Thoracic aorta (tissue), 2 donors: ENCODE measurements at places on chromosomes 4 and X.

GRCh38 chr4:11704186-11704830, 275.6 kb upstream of the HS3ST1 start:
- no peak overlapping the region for H3K27ac ChIP-seq
- DNase-seq: no peak
- H3K36me3 ChIP-seq: no peaks in the 10 kb centered on the region
- H3K4me1 ChIP-seq: no peaks in the 10 kb centered on the region
- no peak overlapping the region for H3K4me3 ChIP-seq

GRCh38 chrX:16023790-16024734, 99.3 kb upstream of the GRPR start:
- DNase-seq: no peak
- H3K4me3 ChIP-seq: no peak overlapping the region
- H3K27me3 ChIP-seq: no peaks in the 10 kb centered on the region
- H3K4me1 ChIP-seq: no peaks in the 10 kb centered on the region
- H3K36me3 ChIP-seq: no peaks in the 10 kb centered on the region
- no peak overlapping the region for H3K27ac ChIP-seq

DNA sequence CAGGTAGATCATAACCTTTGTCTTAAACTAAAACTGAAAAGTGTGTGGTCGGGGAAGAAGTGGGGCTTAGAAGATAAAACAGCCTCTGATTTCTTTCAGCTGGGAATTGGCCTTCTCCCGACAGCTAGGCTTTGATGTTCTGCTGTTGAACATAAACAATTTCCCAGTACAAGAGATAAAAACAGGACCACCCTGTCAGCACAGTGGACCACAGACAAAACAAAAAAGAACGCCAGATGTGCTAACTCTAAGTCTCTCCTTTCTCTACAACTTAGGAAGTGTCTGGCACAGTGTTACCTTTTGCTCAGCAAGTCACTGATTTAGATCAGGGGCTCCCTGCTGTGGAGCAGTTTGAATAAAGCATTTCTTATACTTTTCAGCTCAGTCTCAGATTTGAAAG, 87.5 kb upstream of the UXT start:
- H3K36me3 ChIP-seq: no peaks in the 10 kb centered on the region
- no peak overlapping the region for H3K4me3 ChIP-seq
- no peaks in the 10 kb centered on the region for H3K27me3 ChIP-seq

DNA sequence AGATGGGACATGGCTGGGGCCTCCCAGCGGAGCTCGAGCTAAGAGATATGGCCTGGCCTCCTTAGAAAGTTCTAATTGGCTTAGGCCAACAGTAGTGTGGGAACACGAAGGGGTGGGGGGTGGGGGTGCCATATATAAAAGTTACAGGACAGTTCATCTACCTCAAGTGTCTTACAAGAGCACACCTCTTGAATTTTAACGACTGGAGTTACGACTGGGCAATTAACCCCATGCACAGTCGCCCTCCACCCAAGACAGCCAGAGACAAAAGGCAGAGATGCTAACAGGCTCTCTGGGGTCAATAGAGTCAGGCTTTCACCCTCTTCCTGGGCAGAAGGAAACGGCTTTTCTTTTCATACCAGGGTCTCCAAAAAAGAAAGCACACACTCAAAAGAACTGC, 302.2 kb downstream of the BCOR start:
- no peak for DNase-seq
- no peaks in the 10 kb centered on the region for H3K36me3 ChIP-seq
- H3K4me1 ChIP-seq: no peaks in the 10 kb centered on the region
- no peak overlapping the region for H3K4me3 ChIP-seq
- H3K27me3 ChIP-seq: no peaks in the 10 kb centered on the region

DNA sequence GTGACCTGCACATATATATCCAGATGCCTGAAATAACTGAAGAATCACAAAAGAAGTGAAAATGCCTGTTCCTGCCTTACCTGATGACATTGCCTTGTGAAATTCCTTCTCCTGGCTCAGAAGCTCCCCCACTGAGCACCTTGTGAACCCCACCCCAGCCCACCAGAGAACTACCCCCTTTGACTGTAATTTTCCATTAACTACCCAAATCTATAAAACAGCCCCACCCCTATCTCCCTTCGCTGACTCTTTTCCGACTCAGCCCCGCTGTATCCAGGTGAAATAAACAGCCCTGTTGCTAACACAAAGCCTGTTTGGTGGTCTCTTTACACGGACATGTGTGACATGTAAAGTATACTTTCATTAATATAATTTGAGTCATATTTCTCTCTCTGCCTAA, 320.3 kb upstream of the TECRL start:
- no peak overlapping the region for H3K27ac ChIP-seq
- DNase-seq: no peak
- H3K27me3 ChIP-seq: no peaks in the 10 kb centered on the region
- no peak overlapping the region for H3K4me3 ChIP-seq
- no peaks in the 10 kb centered on the region for H3K36me3 ChIP-seq
- H3K4me1 ChIP-seq: no peaks in the 10 kb centered on the region

DNA sequence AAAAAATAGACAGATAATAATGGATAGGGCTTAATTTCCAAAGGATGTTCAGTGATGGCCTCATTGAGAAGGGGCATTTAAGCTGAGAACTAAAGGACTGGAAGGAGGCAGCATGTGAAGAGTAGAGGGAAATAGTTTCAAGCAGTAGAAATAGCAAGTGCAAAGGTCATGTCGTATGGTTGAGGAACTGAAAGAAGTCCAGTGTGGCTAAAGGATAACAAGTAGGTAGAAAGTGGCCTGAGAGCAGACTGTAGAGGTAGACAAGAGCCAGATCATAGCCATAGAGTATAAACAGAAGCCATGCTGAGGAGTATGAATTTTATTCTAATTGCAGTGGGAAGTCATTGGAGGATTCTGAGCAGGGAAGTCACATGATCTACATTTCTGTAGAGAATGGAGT, 72.3 kb downstream of the GRIA3 start:
- no peak for DNase-seq
- no peaks in the 10 kb centered on the region for H3K36me3 ChIP-seq
- no peaks in the 10 kb centered on the region for H3K4me1 ChIP-seq
- no peak overlapping the region for H3K27ac ChIP-seq
- no peaks in the 10 kb centered on the region for H3K27me3 ChIP-seq

DNA sequence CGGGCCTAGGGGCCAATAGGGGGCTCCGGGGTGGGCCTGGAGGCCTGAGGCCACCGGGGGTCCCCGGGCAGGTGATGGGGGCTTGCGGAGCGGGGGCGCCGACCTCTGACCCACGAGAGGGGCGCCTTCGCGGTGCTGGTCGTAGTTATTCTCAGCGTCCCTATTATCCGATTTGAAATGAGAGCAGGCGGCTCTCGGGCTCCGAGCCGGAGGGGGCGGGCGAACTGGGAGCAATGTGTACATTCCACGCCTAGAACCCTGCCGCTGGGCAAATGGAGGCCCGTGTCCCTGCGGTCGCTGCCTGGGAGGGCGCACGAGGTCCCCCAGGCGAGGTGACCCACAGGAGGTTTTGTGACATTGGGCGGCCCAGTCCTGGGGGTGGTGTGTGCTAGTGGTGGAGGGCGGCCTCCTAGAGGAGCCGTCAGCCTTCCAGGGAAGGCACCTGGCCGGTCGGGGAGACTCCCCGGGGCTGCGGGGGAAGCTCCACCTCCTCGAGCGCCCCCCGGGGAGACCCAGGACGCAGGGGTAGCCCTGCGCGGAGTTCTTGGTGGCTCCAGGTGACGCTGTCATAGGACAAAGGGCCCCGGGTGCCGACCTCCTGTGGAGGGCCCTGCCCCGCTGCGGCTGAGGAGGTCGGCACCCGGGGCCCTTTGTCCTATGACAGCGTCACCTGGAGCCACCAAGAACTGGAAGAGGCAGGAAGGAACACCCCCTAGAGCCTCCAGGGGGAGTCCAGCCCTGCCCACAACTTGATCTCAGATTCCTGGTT, 102.6 kb upstream of the PRKX start:
- H3K4me3 ChIP-seq: peak overlapping the region; percentile 82
- DNase-seq: no peak
- no peaks in the 10 kb centered on the region for H3K36me3 ChIP-seq
- peak overlapping the region; percentile 82 for H3K27ac ChIP-seq
- H3K27me3 ChIP-seq: no peaks in the 10 kb centered on the region

- H3K4me1 ChIP-seq: peaks cover 6% of the 10 kb centered on the region
- H3K36me3 ChIP-seq: no peaks in the 10 kb centered on the region
- no peaks in the 10 kb centered on the region for H3K27me3 ChIP-seq
- H3K27ac ChIP-seq: no peak overlapping the region
- DNase-seq: no peak
- no peak overlapping the region for H3K4me3 ChIP-seq
These were observed 11.1 kb downstream of the ADH1C start for GRCh38 chr4:99341426-99341825.

- no peaks in the 10 kb centered on the region for H3K4me1 ChIP-seq
- H3K36me3 ChIP-seq: no peaks in the 10 kb centered on the region
- no peaks in the 10 kb centered on the region for H3K27me3 ChIP-seq
- DNase-seq: no peak
These were observed 117.6 kb upstream of the RASGEF1B start for GRCh38 chr4:81589262-81589661.

DNA sequence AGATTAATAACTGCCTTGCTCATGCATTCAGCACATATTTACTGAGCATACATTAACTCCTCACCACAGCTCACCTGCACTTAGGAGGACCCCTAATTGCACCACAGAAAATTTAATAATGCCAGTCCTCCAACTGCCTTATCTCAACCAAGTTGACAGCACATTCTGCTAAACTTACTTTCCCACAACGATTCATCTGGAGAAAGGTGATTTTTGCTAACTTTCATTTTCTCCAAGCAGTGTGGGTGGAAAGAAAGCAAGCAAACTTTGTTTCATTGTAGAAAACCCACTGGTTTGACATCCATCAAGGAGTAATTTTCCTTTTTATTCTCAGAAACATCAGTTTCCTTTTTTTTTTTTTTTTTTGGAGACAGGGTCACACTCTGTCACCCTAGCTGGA, 49.1 kb downstream of the RASGEF1B start:
- no peaks in the 10 kb centered on the region for H3K27me3 ChIP-seq
- DNase-seq: no peak
- no peak overlapping the region for H3K4me3 ChIP-seq
- no peaks in the 10 kb centered on the region for H3K4me1 ChIP-seq

- H3K27me3 ChIP-seq: no peaks in the 10 kb centered on the region
- H3K36me3 ChIP-seq: no peaks in the 10 kb centered on the region
- DNase-seq: no peak
- no peaks in the 10 kb centered on the region for H3K4me1 ChIP-seq
- H3K27ac ChIP-seq: peak overlapping the region; percentile 43
These were observed 39.5 kb downstream of the GPC4 start for GRCh38 chrX:133375615-133376340.

GRCh38 chr4:153127760-153128494, 76.3 kb upstream of the TRIM2 start:
- H3K27me3 ChIP-seq: no peaks in the 10 kb centered on the region
- DNase-seq: peak; percentile 69
- H3K4me1 ChIP-seq: no peaks in the 10 kb centered on the region

DNA sequence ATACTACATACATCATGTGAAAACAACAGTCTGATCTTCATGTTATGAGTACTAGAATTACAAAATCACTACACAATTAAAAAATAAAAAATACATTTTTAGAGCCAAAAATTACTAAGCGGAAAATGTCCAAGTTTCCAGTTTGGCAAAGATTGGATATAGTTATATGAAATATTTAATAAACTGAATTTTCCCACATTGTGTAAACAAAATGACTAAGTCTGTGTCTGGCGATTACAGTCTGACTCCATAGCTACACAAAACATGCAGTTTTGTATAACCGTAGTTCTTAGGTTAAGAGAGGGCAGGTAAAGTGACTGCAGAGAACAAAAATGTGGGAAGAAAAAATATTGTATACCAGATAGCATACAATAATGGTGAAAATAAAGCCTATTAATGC, 59.2 kb upstream of the TMEM47 start:
- no peaks in the 10 kb centered on the region for H3K36me3 ChIP-seq
- no peak overlapping the region for H3K27ac ChIP-seq
- no peaks in the 10 kb centered on the region for H3K4me1 ChIP-seq

- no peaks in the 10 kb centered on the region for H3K27me3 ChIP-seq
- DNase-seq: no peak
- no peaks in the 10 kb centered on the region for H3K36me3 ChIP-seq
- H3K4me1 ChIP-seq: no peaks in the 10 kb centered on the region
- H3K4me3 ChIP-seq: no peak overlapping the region
- H3K27ac ChIP-seq: no peak overlapping the region
These were observed 140.6 kb downstream of the DCTD start for GRCh38 chr4:182776376-182777105.

DNA sequence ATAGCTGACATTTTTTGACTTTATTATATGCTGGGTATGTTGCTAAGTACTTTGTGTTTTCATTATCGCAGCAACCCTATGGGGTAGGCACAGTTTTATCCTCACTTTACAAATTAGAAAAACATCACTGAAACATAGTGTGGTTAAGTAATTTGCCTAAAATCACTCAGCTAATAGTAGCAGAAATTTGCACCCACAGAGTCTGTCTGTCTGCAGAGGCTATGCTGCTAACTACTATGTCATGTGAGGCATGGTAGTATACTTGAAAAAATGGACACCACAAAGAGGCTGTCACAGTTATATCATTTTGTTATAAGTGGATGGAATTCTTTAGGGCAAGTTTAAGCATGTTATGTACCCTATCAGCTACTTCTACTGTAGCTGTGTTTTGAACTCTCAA, 69.0 kb downstream of the STAG2 start:
- no peak overlapping the region for H3K27ac ChIP-seq
- no peaks in the 10 kb centered on the region for H3K4me1 ChIP-seq
- H3K36me3 ChIP-seq: no peaks in the 10 kb centered on the region
- no peak overlapping the region for H3K4me3 ChIP-seq
- no peak for DNase-seq
